ENCODE measurements at places on chromosomes 13 and 19. TPM values are rescaled to one million over a fixed set of nuclear protein-coding genes. Genes with fewer than 3 reads are reported as not detected.

DNA sequence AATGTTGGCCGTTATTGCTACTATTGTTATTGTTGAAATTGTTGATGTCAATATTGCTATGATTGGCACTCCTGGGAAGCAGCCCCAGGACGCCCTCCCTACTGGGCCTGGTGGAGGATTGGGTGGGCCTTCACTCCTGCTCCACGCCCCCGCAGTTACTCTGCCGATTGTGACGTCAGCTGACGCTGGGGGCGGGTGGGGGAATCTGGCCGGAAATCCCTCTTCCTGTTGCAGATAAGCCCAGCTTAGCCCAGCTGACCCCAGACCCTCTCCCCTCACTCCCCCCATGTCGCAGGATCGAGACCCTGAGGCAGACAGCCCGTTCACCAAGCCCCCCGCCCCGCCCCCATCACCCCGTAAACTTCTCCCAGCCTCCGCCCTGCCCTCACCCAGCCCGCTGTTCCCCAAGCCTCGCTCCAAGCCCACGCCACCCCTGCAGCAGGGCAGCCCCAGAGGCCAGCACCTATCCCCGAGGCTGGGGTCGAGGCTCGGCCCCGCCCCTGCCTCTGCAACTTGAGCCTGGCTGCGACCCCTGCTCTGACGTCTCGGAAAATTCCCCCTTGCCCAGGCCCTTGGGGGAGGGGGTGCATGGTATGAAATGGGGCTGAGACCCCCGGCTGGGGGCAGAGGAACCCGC is at the start of gene ETV2:
ETV2 (plus strand) TSS at position 231 of the 637 bp plus-strand sequence. CDS start 716 bp downstream, outside the sequence.
- no peak within 1 kb of the TSS for H3K27ac ChIP-seq
- H3K4me3 ChIP-seq = no peak within 1 kb of the TSS
- peaks cover 13% of the 10 kb centered on the region for H3K36me3 ChIP-seq
- peaks cover 26% of the 10 kb centered on the region for H3K4me1 ChIP-seq
- no peaks in the 10 kb centered on the region for H3K27me3 ChIP-seq
- DNase-seq = no peak

GRCh38 chr13:111407381-111408131 is 87.1 kb downstream of the TEX29 start:
- no peaks in the 10 kb centered on the region for H3K36me3 ChIP-seq
- no peak overlapping the region for H3K4me3 ChIP-seq
- no peak for DNase-seq
- no peaks in the 10 kb centered on the region for H3K4me1 ChIP-seq
- no peaks in the 10 kb centered on the region for H3K27me3 ChIP-seq

GRCh38 chr19:798415-799075 is 1.3 kb downstream of the PTBP1 start:
- no peak overlapping the region for H3K4me3 ChIP-seq
- no peaks in the 10 kb centered on the region for H3K27me3 ChIP-seq
- peaks cover under 1% of the 10 kb centered on the region for H3K36me3 ChIP-seq
- peak overlapping the region; percentile 93 for H3K27ac ChIP-seq
- DNase-seq = no peak

DNA sequence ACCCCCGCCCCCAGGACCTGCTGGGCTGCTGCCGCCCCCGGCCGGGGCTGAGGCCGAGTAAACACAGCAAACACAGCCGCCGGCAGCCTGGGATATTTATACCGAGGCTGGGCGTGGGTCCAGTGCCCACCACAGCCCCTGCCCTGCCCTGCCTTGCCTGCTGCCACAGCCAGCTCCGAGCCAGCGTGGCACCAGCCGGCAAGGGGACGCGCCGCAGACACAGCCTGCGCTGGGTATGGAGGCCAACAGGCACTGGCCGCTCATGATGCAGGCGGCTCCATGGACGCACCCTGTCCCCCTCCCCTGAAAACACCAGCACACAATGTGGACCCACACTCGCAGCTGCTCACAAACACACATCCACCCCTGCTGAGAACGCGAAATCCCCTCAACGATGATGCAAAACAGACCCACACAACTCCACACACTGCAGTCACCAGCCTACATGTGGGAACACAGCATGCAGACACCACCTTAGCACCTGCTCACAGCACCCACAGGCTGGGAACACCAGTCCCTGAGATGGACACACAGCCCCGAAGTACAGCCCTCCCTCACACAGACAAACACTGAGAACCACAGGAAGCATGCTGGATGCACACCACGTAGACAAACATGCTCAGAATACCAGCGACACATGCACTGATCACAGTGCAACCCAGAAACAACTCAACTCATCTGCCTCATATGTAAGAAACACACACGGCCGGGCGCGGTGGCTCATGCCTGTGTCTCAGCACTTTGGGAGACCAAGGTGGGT is 16.2 kb downstream of the CCDC97 start:
- H3K4me1 ChIP-seq = peaks cover 36% of the 10 kb centered on the region
- no peak for DNase-seq
- H3K36me3 ChIP-seq = no peaks in the 10 kb centered on the region
- H3K4me3 ChIP-seq = peak overlapping the region; percentile 19
- peak overlapping the region; percentile 85 for H3K27ac ChIP-seq

DNA sequence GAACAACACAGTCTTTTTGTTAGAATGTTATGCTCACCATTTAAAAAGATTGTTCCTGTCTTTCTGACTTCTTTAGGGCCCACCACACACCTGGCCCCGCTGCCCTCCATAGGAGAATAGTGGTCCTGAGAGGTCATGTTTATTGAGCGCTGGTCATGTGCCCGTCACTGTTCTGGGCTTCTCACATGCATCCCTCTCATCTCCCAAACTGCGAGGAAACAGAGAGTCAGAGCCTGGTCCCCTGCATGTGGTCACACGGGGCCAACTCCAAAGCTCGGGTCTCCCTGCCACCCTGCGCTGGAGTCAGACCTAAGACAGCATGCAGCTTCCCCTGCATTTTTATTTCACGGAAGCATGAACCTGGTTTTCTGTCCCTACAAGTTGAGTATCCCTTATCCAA is 70.4 kb upstream of the GPR183 start:
- H3K36me3 ChIP-seq = no peaks in the 10 kb centered on the region
- no peak overlapping the region for H3K27ac ChIP-seq
- no peaks in the 10 kb centered on the region for H3K27me3 ChIP-seq

DNA sequence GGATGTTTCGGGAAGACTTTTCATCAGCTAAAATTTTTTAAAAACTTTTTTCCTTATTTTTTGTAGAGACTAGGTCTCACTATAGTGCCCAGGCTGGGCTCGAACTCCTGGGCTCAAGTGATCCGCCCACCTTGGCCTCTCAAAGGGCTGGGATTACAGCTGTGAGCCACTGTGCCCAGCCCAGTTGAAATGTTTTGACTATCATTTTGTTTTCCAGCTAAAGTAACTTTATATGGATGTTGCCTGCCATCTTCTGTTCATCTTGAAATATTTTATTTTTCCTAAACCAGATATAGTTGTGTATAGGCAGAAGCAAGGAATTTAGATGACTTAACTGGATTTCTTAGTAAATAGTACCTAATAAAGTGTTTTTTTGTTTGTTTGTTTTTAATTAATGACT is 7.0 kb downstream of the CAB39L start:
- no peak overlapping the region for H3K4me3 ChIP-seq
- H3K4me1 ChIP-seq = no peaks in the 10 kb centered on the region
- H3K27me3 ChIP-seq = no peaks in the 10 kb centered on the region
- no peak overlapping the region for H3K27ac ChIP-seq

DNA sequence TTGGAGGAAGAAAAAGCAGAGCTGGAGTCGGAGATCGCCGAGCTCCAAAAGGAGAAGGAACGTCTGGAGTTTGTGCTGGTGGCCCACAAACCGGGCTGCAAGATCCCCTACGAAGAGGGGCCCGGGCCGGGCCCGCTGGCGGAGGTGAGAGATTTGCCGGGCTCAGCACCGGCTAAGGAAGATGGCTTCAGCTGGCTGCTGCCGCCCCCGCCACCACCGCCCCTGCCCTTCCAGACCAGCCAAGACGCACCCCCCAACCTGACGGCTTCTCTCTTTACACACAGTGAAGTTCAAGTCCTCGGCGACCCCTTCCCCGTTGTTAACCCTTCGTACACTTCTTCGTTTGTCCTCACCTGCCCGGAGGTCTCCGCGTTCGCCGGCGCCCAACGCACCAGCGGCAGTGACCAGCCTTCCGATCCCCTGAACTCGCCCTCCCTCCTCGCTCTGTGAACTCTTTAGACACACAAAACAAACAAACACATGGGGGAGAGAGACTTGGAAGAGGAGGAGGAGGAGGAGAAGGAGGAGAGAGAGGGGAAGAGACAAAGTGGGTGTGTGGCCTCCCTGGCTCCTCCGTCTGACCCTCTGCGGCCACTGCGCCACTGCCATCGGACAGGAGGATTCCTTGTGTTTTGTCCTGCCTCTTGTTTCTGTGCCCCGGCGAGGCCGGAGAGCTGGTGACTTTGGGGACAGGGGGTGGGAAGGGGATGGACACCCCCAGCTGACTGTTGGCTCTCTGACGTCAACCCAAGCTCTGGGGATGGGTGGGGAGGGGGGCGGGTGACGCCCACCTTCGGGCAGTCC is 5.0 kb downstream of the FOSB start:
- H3K36me3 ChIP-seq = no peaks in the 10 kb centered on the region
- DNase-seq = peak; percentile 26
- no peaks in the 10 kb centered on the region for H3K27me3 ChIP-seq
- H3K4me3 ChIP-seq = peak overlapping the region; percentile 11
- H3K27ac ChIP-seq = no peak overlapping the region

DNA sequence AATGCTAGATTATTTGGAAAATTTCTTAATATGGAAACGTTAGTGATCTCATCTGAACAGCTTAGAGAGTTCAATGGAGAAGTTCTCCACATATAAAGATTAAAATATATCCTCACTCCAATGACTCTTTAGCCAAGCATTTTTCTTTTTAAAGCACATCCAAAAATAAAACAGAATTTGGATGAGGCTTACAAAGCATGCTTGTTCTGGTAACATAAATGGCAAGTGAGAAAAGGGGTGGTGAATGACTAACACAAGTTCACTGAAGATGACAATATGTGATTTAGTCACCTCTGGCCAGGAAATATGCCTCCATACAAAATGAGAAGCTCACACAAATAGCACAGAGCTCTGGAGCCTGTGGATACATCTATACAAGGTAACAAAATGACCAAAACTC is 253.0 kb downstream of the PCDH20 start:
- DNase-seq = no peak
- no peak overlapping the region for H3K4me3 ChIP-seq

- peaks cover 95% of the 10 kb centered on the region for H3K4me1 ChIP-seq
- DNase-seq = peak; percentile 65
- H3K27ac ChIP-seq = no peak overlapping the region
- no peaks in the 10 kb centered on the region for H3K27me3 ChIP-seq
These were observed 6.7 kb downstream of the PPP1R37 start for GRCh38 chr19:45099467-45100191.

GRCh38 chr19:4197625-4198466 is 15.4 kb downstream of the ANKRD24 start:
- no peaks in the 10 kb centered on the region for H3K36me3 ChIP-seq
- H3K27ac ChIP-seq = no peak overlapping the region
- no peaks in the 10 kb centered on the region for H3K4me1 ChIP-seq
- DNase-seq = no peak
- no peak overlapping the region for H3K4me3 ChIP-seq

- H3K27ac ChIP-seq = no peak overlapping the region
- H3K4me3 ChIP-seq = no peak overlapping the region
- H3K36me3 ChIP-seq = no peaks in the 10 kb centered on the region
- no peaks in the 10 kb centered on the region for H3K27me3 ChIP-seq
- no peak for DNase-seq
These were observed 161.6 kb downstream of the FLT1 start for GRCh38 chr13:28333204-28333881.

DNA sequence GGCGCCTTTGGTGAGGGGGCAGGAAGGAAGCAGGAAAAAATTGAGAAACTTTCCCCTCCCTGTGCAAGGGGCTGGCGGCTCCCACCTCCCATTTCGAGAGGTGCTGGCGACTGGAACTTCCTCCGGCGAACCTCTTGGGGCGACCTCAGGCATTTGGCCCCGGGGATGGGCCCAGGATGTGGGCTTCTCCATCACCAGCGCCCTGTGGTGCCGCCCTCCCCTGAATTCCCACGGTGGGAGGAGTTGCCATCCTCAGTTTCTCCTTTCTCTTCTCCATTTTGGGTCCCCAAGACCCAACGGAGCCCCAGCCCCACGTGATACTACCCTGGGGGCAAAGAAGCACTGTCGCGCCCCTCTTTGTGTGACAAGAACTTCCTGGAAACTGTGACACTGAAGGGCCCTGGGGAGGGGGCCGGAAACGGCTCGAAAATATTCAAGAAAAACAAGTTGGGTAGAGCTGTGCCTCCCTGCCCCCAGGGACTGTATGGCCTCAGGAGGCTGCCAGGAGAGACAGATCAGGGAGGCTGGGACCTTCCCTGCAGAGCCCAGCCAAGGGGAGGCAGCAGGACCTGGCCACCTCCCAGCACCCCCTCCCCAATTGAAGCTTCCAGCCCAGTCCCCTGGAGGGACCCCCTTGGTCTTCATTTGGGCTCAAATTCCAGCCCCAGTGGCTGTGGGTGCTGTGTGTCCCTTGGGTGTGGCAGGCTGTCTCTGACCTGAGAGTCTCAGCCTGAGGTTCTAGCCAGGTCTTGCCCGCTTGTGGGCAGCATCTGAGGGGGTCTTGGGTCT is 16.2 kb upstream of the AP1M2 start:
- peak; percentile 26 for DNase-seq
- peak overlapping the region; percentile 77 for H3K27ac ChIP-seq
- peak overlapping the region; percentile 86 for H3K4me3 ChIP-seq
- peaks cover 16% of the 10 kb centered on the region for H3K4me1 ChIP-seq

DNA sequence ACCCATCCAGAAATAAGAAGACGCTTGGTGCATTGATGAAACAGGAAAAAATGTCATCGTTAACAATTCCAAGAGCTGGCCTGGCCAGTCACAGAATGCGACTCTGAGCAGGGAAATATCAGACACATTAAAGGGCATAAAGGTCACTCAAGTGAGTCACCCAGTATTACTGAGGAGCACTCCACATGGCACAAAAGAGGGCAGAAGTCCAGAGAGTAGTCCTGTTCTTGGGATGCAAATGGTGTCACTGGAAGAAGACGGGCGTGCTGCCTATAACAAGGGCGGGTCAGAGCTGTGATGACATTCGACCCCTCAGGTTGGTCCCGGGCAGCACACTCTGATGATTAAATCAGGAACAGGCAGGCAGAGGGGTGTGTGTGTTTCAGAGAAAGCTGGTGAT is 720.3 kb downstream of the UQCRFS1 start:
- no peak for DNase-seq
- H3K27me3 ChIP-seq = no peaks in the 10 kb centered on the region
- H3K36me3 ChIP-seq = no peaks in the 10 kb centered on the region
- H3K27ac ChIP-seq = no peak overlapping the region
- H3K4me1 ChIP-seq = no peaks in the 10 kb centered on the region
- H3K4me3 ChIP-seq = no peak overlapping the region

The RUBCNL gene
- total RNA-seq = 2.0 TPM

The CEACAM19 gene
- total RNA-seq = 5.5 TPM

The PSG11 gene
- not detected for total RNA-seq

The FUT3 gene
- not detected for total RNA-seq

The SMAD9 gene
- 93.8 TPM for total RNA-seq

The DNAAF3 gene
- 9.1 TPM for total RNA-seq

The APC2 gene
- 0.08 TPM for total RNA-seq

Measured in thyroid gland (tissue), 4 donors.